ENCODE measurements at places on chromosomes 3 and 15.

DNA sequence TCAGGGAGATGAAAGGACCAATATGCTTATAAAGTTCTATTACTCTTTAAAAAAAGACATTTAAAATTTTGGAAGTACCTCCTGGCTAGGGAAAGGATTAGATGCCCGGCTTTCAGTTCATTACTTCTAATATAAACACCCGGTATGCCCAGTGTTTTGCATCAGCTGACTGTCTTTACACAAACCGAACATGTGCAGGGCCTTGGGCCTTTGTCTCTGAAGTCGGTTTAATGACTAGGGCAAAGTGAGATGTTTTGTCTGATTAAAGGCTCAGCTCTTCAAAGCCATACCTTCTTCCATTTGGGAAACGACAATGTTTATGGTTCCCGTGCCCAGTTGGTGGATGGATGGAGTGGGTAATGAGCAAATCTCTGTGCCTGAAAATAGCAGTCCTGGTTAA lies 179.3 kb upstream of the LRTM1 start:
- no peak for DNase-seq

GRCh38 chr3:69283496-69283895 lies 102.4 kb downstream of the FRMD4B start:
- no peak for DNase-seq

DNA sequence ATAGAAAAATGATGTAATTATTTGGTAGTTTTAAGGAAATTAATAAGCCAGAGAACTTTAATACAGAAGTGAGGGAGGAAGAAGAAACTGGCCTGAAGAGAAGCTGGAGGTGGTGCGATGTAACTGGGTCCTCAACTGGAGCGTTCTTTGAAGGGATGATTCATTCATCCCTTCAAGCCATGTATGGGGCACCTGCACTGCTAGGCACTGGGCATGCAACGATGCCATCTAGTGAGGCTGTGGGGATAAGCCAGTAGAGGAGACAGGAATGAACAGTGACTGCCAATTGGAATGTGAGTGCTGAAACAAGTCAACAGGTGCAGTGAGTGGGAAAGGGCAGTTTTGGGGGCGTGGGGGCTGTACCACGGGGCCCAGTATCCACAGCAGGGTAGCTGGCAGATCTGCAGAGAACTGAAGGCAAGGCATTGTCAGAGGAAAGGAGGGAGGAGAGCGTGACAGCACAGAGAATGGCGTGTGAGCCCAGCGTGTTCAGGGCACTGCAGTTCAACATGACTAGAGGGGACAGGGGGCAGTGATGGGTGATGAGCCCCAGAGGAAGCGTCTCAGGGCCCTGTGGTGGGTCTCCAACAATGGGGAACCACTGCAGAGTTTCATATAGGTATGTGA lies 3.8 kb upstream of the KIF23 start:
- no peak for DNase-seq

DNA sequence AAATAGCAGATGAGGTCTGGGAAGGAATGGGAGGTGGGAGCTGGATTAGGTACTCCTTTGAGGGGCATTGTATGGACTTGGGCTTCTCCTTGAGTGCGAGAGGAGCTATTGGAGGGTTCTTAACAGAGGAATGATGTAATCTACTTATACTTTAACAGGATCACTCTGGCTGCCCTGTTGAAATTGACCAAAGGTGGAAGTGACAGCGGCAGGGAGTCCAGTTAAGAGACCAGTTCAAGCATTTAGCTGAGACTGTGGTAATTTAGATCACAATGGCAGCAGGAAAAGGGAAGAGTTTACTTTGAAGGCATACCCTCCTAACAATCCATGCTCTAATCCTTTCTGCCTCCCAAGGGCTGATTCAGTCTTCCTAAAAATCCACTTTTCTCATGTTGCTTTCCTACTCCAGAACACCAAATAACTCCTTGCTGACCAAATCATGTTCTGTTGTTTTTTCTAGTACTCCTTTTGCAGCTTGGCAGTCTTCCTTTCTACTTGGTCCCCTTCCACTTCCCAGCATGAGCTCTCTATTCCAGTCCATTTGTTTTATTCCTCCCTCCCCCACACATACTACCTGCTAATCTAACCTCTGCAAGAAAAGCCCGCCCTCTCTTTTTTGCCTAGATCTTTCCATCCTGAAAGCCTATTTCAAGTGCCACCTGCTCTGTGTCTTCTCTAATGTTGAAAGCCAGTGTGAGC lies 139.4 kb downstream of the NECTIN3 start:
- no peak for DNase-seq

- DNase-seq = no peak
These were observed 8.6 kb upstream of the PPM1L start for GRCh38 chr3:160747422-160747821.

DNA sequence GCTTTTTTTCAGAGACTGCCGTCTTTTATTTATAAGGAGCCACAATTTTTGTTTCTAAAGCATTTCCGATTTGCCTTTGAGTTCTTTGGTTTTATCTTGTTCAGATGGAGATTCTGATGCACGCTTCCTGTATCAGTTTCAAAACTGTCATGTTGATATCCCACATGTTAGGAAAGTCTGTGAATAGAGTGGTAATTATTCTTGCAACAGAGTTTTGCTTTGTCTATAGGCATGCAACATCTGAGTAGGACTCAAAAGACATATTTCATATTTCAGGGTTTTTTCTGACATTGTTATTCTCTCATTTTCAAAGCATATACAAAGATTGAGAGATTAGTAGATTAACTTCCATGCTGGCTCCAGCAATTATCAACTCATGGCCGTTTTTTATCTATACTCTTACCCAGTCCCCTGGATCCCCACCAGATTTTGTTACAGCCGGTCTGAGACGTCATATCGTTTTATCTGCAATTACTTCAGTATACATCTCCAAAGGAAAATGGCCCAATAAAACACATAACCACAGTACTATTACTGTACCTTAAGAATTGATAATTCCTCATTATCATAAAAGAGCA lies 22.4 kb downstream of the PAQR5 start:
- DNase-seq = no peak

DNA sequence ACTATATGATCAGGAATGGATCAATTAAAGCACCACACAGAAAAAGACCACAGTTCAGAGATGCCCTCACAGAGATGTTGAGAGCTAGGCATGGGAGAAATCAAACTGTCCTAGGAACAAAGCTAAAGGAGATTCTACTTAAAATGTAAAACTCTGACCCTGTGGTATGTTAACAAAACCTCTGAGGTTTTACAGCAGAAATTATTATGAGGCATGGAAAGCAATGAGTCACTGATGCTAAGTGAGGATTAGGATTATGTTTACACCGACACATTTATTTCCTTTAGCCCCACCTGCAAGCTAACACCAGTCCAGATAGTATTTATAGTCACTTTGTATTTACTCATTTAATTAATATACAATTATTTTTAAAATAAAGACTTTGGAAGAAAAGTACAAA lies 1242.2 kb downstream of the OTOL1 start:
- no peak for DNase-seq

- DNase-seq = no peak
These were observed 125.8 kb downstream of the LPP start for GRCh38 chr3:188279502-188280335.

GRCh38 chr3:113271594-113272384 lies 60.4 kb downstream of the BOC start:
- DNase-seq = no peak

- DNase-seq = no peak
These were observed 626.1 kb downstream of the MCTP2 start for GRCh38 chr15:94857466-94857865.

- DNase-seq = no peak
These were observed 16.0 kb downstream of the DZIP3 start for GRCh38 chr3:108605491-108605890.

Data from stimulated activated CD4-positive, alpha-beta T cell treated with anti-CD3 and anti-CD28 coated beads, Interleukin-1b, Interleukin-23, amount 100 ng/mL, for 24 hours (primary cell).